ENCODE measurements at places on chromosomes 3 and 15. TPM values are rescaled to one million over a fixed set of nuclear protein-coding genes. Genes with fewer than 3 reads are reported as not detected.

Gene GPR15
- not detected for total RNA-seq

Gene MYL3
- total RNA-seq = not detected

Gene DMXL2
- 21.9 TPM for total RNA-seq

DNA sequence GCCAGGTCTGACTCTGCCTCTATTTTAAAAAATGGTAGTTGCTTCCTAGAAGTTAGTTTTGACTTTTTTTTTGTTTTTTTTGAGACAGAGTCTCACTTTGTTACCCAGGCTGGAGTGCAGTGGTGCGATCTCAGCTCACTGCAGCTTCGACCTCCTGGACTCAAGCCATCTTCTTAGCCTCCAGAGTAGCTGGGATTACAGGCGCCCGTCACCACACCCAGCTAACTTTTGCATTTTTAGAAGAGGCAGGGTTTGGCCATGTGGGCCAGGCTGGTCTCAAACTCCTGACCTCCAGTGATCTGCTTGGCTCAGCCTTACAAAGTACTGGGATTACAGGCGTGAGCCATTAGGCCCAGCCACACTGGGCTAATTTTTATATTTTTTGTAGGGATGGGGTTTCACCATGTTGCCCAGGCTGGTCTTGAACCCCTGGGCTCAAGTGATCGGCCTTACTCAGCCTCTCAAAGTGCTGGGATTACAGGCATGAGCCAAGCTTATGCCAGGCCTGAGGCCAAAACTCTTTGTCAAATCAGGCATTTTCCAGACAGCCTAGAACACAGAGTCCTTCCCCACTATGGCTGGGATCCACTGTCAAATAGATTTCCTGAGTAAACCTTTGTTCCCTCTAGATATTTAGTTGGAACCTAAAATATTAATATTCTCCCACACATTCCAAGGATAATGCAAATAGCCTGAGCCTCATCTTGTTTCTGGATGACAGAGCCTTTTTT, 13.7 kb downstream of the C3orf62 start:
- no peak for DNase-seq

DNA sequence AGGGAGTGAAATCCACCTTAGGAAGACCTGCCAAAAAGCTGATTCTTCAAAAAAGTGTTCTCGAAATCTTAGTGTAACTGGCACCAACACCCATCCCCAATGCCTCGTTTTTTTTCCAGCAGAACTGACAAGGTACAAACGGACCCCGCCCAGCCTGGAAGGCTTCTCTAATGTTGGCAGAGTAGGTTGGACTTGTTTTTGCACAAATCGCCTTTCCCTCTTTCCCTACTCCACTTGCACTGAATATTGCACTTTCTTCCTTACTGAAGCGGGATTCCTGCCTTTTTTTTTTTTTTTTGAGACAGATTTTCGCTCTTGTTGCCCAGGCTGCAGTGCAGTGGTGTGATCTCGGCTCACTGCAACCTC, 544 bp upstream of the TIMMDC1 start:
- peak; percentile 4 for DNase-seq

DNA sequence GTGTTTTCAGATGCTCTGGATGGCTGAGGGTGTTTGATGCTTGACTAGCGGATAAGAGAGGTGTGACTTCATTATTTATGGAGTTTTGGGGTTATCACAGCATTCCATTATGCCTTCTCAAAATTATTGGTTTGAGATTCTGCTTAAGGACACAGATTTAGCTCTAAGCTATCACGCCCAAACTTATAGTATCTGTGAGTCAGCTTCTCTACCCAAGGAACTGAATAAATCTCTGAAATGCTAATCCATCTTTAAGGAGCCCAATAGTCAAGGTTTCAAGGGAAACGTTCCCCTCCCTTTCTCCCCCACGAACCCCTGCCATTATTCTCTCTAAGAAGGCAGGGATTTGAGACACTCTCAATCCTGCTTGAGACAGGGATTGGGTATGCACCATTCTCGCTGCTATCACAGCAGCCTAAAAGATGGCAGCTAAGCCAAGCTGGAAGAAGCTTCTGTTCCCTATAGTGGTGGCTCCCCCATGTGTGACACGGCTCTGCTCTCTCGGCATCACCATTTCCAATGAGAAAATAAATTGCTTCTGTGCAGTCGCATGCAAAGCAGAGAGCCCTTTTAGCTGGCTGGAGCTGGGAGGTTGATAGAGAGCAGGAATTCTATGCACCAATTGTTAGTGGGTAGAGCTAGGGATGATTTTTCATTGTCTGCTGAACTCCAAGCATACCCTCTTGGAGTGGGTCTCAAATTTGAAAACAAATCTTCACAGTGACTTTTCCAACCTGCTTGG, 151.1 kb downstream of the IL20RB start:
- no peak for DNase-seq

- DNase-seq = no peak
Observed at GRCh38 chr15:93706495-93707292, 524.7 kb upstream of the MCTP2 start.

GRCh38 chr3:42735615-42736014, 33.0 kb upstream of the HHATL start:
- DNase-seq = no peak

DNA sequence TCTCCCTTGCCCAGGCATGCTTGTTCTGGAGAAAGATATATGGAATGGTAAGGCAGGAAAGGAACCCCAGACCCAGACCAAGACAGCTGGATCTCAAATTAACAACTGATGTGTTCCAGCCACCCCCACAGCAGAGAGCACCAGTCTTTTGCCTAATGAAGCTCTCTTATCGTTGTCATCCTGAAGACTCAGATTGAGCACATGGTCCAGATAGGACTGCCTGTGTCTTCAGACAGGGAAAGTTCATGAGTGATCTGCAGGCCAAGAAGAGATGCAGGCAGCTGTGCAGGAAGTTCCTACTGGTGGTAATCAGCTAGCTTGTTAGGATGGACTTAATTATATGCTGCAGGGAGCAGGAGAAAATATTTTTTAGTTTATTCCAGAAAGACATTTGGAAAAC, 53.3 kb downstream of the PPP2R3A start:
- peak; percentile 60 for DNase-seq

DNA sequence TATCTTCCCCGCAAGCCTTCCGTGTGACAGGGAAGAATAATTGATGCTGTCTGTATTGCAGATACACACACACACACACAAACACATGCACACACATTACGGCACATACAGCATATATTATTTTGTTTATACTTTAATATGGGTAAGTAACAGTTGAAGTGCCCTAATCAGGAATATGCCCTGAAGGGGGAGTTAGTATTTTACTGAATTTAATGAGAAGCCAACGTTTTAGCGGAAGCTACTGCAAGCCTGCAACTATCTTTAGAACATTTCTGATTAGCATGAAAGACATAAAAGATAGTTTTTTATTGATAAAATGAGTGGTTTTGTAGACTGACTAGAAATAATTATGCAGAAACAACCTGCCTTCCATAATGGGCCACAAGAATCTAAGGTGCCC, 296.6 kb upstream of the SLCO3A1 start:
- DNase-seq = no peak

DNA sequence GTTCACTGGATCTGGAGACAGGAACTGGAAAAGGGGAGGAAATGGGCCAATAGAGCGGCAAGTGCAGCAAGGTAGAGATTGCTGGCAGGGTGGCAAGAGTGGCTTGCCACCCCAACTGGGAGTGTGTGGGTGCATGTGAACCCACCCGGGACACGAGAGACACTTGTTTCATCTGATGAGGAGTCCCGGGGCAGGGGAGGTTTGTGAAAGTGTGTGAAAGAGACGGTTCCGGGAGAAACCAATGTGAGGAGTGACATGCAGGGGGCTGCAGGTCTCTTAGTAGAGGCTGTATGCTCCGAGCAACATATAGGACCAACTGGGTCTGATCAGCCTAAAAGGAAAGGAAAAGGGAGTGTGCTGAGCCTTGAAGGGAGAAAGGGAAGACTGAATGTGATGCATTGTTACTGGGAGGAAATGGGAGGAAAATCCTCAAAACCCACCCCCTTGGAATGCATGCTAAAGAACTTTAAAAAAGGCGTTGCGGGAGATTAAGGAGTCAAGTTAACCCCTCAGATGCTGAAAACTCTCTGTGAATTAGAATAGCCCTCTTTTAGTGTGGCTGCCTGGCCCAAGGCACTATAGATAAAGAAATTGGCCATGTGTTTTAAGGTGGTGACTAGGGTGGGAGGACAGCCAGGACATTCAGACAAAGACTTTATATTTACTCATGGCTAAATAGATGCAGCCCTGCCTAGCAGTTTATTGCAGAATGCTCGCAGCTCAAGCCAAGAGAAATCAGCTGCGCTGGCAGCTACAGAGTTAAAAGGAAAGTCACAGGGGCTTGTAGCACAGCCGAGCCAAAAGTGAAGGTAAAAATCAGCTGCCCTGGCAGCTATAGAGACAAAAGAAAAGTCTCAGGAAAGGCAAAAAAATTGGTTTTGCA, 9.1 kb upstream of the SLC9C1 start:
- no peak for DNase-seq

GRCh38 chr3:24365168-24365567, 129.5 kb downstream of the THRB start:
- DNase-seq = peak; percentile 94

DNA sequence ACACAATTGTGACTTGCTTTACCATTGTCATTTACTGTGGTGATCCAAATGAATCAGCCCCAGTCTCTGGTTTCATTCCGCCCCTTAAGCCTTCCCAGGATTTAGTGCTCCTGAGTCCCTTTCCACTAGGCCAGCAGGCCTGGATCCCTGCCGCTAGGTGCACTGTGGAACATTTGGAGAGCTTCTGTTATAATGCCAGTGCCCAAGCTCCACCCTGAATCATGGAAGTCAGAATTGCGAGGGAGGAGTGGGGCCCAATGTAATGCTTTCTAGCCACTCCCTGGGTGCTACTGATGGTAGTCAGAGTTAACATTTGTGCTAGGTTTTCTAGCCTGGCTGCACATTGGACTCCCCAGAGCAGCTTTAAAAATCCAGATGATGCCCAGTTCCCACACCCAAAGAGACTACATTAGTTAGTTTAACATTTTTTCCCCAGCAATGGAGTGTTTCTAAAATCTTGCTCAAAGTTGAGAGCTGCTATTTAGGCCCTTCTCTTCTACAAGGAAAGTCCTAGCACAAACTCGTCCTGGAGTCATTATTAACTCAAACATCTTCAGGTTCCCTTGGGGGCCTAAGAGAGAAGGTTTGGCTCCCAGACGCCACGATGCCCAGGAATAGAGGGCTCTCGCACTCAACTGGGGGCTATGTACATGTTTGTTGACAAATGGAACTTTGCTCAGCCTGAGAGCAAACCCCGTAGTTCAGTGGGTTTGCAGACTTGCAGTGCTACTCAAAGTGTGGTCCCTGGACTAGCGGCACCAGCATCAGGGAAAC, 366.7 kb upstream of the PROK2 start:
- no peak for DNase-seq

DNA sequence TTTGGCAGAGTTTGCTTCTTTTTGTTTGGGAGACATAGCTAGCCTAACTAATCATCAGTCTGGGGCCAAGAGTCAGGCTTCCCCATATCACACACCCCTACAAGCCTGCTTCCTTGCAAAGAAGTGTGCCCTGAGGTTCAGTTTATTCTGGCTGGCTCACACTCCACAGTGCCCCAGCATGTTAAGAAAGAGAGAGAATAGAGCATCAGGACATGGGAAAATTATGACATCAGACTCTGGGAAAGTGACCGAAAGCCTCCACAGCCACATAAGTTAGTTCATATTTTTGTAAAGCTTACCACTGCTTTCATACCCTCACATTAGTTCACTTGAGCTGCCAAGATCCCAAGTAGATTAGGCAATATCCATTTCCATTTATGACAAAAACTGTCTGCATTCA, 63.0 kb upstream of the CFAP161 start:
- peak; percentile 22 for DNase-seq

DNA sequence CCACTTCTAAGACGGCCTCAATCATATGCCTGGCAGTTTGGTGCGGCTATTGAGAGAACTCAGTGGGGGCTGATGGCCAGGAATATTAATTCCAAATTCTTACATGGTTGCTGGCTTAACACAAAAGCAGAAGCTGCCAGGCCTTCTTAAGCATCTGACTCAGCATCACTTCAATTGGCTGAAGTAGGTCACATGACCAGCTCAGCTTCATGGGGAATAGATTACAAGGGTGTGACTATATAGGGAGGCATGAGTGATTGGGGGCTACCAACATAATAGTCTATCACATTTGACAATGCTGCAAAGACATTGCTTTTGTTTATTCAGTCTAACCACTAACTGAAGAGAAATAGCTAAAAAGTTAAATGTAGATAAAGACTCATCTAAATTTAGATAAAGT, 101.6 kb upstream of the ANKRD28 start:
- DNase-seq = peak; percentile 63

GRCh38 chr3:141844812-141845211, 31.6 kb upstream of the ATP1B3 start:
- no peak for DNase-seq

GRCh38 chr15:36399276-36399675, 180.2 kb upstream of the CDIN1 start:
- DNase-seq = no peak

GRCh38 chr15:59691194-59691805, 2.2 kb upstream of the BNIP2 start:
- peak; percentile 47 for DNase-seq

DNA sequence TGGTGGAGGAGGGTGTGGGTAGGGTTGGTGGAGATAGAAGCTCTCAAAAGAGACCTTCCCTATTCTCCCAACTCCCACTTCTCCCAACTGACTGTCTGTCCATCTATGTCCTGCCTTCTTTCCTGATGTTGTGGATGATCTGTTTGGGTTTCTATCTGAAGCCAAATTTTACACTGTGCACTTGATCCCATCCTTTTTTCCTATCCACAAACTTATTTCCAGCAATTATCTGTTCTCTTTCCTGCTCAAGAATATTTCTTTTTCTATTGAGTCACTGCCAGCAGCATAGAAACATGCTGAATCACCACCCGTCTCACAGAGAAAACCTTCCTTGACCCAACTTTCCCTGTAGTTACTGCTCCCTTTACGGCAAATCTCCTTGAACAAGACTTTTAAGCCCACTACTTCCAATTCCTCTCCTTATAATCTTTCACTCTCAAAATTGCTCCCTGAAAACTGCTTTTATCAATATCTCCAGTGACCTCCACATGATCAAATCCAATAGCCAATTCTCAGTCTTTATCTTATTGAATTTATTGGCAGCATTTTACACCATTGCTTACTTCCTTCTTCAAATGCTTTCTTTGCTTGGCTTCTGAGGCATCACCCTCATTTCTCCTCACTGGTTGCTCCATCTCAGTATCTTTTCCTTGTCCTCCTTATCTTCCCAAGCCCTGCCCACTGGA, 141.2 kb upstream of the SLC7A14 start:
- peak; percentile 93 for DNase-seq
